ENCODE measurements at places on chromosomes 12 and 14. TPM values are rescaled to one million over a fixed set of nuclear protein-coding genes. Genes with fewer than 3 reads are reported as not detected.

RNASE7 gene
- not detected for polyA plus RNA-seq

CLEC2A gene
- not detected for polyA plus RNA-seq

PITPNM2 gene
- 0.52 TPM for polyA plus RNA-seq

DDX47 gene
- polyA plus RNA-seq: 97.6 TPM

CCDC177 gene
- 3.2 TPM for polyA plus RNA-seq

ABCC9 gene
- polyA plus RNA-seq: 0.32 TPM

HPD gene
- polyA plus RNA-seq: not detected

CFAP251 gene
- polyA plus RNA-seq: 4.0 TPM

SLC17A8 gene
- 0.22 TPM for polyA plus RNA-seq

HOXC5 gene
- not detected for polyA plus RNA-seq

KRT74 gene
- polyA plus RNA-seq: not detected

FGF6 gene
- not detected for polyA plus RNA-seq
